ENCODE measurements at places on chromosomes 1 and 21.

DNA sequence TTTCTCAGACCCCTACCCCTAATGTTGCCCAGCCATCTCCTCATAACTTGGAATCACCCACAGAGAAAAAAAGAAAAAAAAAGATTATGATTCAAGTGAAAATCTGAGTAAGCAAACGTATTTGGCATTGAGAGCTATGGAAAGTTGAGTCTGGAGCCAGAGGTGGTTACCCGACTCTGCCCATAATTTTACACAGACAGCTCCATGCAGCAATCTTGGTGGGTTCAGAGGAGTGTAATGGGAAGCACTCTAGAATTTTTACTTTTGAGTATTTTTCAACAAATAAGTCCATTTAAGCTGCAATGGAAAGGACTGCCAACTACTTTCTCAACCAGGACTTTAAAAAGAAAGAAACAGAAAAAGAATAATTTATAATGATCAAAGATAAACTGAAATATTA lies 62.7 kb downstream of the ZC3H11B start:
- peak; percentile 25 for DNase-seq

GRCh38 chr1:30569384-30569783 lies 154.0 kb downstream of the MATN1 start:
- DNase-seq: no peak

GRCh38 chr1:23097316-23097715 lies 71.3 kb downstream of the LUZP1 start:
- DNase-seq: no peak

- DNase-seq: no peak
Measured at GRCh38 chr1:46991083-46991923, 32.2 kb upstream of the CYP4X1 start.

GRCh38 chr1:236155399-236155767 lies 13.0 kb downstream of the GPR137B start:
- DNase-seq: no peak

DNA sequence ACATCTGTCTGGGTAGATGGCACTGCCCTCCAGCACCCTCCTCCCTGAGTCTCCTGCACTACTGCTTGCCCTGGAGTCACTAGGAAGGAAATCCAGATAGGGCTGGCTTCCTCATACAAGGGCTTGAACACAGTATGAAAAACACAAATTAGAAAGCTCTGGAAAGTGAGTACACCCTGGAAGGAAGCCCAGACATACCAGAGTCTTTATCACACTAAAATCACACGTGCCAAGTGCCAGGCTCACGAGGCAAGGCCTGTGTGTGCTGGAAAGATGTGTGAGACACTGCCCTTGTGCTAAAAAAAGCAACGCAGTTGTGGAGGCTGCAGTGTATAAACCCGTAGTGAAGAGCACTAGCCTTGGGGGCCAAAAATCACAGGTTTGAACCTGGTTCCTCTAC lies 28.3 kb upstream of the S100A7 start:
- DNase-seq: peak; percentile 76

DNA sequence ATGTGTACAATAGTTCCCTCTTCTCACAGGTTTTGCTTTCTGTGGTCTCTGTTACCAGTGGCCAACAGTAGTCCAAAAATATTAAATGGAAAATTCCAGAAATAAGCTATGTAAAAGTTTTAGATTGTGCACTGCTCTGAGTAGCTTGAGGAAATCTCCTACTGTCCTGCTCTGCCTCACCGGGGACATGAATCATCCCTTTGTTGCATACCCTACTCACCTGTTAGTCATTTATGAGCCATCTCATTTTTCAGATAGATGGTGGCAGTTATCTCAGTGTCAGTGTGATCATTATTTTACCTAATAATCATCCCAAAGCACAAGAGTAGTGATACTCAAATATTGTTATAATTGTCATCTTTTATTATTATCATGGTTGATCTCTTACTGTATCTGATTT lies 688.1 kb downstream of the PLA2G4A start:
- DNase-seq: no peak

GRCh38 chr1:42904434-42904833 lies 54.2 kb downstream of the SLC2A1 start:
- no peak for DNase-seq

- DNase-seq: peak; percentile 54
Measured at GRCh38 chr1:247357781-247358211, 26.1 kb upstream of the ZNF496 start.

- peak; percentile 91 for DNase-seq
Measured at GRCh38 chr1:44237721-44238457, 24.6 kb downstream of the DMAP1 start.

DNA sequence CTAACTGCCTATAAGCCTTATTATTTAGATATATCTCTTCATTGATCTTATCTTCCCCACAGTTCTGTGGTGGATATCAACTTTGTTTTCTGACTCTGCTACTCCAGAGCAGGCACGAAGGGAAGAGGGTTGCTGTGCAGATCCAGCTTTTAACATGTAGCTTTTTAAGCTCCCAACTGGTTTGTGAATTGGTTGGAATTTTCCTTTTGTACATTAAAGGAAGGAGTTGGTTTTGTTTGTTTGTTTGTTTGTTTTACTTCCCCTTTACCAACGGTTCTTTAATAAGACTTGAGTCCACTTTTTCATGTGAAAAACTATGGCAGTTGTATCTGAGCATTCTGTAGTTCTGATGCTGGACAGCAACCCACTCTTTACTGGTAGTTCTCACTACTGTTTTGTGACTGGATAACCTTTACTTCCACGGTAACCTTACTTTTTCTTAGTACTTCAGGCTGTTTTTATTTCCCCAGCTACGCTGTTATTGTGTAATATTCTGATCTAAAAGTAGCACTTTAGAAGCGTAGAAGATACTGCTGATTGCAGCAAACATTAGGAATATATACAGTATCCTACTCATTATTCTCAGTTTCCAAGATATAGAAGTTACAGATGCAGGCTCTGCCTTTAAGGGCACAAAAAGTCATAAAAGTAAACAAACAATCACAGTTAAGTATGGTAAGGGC lies 1.6 kb downstream of the GNPAT start:
- DNase-seq: no peak

DNA sequence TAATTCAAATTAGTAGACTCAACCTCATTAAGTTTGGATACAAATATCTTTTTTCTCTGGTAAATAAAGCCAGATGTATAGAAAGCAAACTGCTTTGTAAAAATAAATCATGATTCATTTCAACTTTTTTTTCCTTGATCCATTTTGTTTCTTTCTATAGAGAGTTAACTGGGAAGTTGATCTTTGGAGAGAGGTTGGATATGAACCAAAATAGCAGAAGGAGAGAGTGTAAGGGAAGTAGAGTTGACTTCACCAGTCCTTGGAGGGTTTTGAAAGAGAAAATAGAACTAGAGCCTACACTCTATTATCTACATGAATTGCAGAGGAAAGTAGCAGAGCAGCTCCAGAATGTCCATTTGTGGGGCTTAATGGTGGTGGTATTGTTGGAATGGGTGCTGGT lies 243.8 kb downstream of the ADGRL2 start:
- DNase-seq: no peak

GRCh38 chr1:14138687-14139086 lies 438.7 kb downstream of the PRDM2 start:
- DNase-seq: no peak

DNA sequence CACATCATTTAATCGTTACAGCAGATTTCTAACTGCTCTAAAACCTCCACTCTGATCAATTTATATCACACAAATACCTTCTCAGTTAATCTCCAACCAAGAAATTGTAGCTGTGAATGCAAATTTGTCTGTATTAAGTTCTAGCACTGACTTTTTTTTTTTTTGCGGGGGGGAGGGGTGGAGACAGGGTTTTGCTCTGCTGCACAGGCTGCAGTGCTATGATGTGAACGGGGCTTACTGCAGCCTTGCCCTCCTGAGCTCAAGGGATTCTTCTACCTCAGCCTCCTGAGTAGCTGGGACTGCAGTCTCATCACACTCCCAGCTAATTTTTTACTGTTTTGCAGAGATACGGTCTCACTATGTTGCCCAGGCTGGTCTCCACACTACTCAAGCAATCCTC lies 163.6 kb downstream of the RERE start:
- DNase-seq: no peak

- DNase-seq: peak; percentile 45
Measured at GRCh38 chr1:56831871-56832693, 12.9 kb upstream of the FYB2 start.

DNA sequence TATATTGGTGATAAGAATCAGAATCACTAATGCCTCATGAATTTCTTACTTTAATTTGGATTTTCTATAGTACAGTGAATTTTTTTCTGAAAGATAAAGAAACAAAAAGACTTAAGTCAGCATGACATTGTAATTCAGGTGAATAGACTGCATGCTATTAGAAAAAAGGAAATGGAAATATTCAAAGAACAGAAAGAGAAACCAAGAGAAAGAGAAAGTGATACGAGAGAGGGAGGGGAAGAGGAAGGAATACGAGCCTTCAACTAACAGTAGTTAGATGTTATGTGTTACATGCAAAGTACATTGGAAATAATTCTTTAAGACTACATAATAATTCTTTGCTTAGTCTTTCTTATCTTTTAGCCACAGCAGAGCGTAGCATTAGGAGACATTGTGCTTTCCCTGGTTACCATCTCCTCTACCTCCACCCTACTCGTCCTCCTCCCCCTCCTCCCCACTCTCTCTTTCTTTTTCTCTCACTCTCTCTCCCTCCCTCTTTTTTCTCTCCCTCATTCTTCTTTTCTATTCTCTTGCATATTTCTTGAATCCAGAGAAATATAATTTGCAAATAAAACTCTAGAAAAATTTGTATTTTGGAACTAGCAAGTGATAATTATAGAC lies 46.4 kb upstream of the ADGRL4 start:
- no peak for DNase-seq

DNA sequence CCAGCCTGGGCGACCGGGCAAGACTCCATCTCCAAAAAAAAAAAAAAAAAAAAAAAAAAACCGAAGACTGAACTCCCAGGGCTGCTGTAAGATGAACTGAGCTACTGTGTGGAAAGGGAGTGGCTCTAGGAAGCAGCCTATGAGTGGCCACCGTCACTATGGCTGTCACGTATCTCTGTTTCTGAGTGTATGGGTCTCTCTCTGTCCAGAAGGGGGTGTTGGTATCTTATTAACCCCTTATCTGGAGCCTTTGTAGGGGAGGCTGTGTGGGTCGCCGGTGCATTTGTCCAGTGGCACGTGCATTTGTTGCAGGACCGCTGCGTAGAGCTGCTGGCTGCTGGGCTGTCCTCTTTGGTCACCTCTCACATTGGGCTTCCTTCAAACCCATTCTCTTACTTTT lies 326.6 kb downstream of the CAMTA1 start:
- no peak for DNase-seq

DNA sequence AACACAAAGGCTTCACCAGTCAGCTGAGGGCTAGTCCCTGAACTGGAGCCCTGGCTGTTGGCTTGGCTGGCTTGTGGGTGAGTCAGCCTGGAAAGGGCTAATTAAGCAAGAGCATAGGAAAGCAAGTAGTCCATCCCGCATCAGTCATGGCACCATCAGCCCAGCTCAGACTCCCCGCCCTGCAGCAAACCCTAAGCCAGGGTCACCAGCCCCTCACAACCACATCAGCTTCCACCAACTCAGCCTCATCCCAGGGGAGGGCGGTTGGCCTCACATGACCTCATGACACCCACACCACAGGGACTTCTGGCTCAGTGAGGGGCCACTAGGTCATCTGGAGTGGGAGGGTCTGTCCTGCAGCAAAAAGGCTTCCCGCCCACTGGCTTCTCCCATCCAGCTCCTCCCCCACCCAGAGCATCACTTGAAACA lies 7.0 kb upstream of the SPATC1L start:
- peak; percentile 58 for DNase-seq

DNA sequence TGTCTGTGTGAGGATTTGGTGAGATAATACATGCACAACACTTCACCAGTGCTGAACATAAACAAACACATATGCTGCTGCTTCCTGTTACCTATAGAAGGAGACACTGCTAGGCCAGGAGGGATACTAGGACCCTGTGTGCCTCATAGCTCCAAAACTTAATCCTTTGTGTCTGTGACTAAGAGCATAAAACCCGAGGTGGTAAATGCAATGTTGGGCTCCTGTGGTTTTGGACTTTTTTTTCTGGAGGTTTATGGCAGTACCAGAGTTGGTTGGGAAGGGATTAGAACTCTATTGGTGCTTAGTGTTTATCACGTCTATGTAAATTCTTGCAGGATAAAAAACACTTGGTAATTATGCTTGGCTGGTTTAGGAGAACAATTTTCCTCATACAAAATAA lies 122.9 kb downstream of the NUF2 start:
- no peak for DNase-seq

GRCh38 chr21:38448671-38449385 lies 49.4 kb downstream of the ERG start:
- no peak for DNase-seq

GRCh38 chr1:165287329-165287728 lies 69.2 kb downstream of the LMX1A start:
- no peak for DNase-seq

- DNase-seq: no peak
Measured at GRCh38 chr1:60762911-60763310, 319.4 kb upstream of the NFIA start.

GRCh38 chr1:12643785-12644184 lies at the start of gene AADACL4:
TSS of gene AADACL4 (plus strand) at chr1:12644085. CDS start at chr1:12644547, 462 bp downstream.
- DNase-seq: no peak

- DNase-seq: no peak
Measured at GRCh38 chr1:226671277-226671676, 67.8 kb downstream of the ITPKB start.
